ENCODE measurements at places on chromosomes 1 and 21. TPM values are rescaled to one million over a fixed set of nuclear protein-coding genes. Genes with fewer than 3 reads are reported as not detected.

PLD5 gene
- polyA plus RNA-seq, result not detected

SYNC gene
- polyA plus RNA-seq, result not detected

ISG20L2 gene
- polyA plus RNA-seq, result 39.7 TPM

PGLYRP3 gene
- not detected for polyA plus RNA-seq

LRIF1 gene
- polyA plus RNA-seq, result 36.8 TPM

NAV1 gene
- 1.3 TPM for polyA plus RNA-seq

Measured in IgD-negative memory B cell (primary cell).